Activated CD4-positive, alpha-beta T cell treated with anti-CD3 and anti-CD28 coated beads, Interleukin-2, amount 50 U/mL, for 4 hours (primary cell): ENCODE measurements at places on chromosomes 2 and 18.

DNA sequence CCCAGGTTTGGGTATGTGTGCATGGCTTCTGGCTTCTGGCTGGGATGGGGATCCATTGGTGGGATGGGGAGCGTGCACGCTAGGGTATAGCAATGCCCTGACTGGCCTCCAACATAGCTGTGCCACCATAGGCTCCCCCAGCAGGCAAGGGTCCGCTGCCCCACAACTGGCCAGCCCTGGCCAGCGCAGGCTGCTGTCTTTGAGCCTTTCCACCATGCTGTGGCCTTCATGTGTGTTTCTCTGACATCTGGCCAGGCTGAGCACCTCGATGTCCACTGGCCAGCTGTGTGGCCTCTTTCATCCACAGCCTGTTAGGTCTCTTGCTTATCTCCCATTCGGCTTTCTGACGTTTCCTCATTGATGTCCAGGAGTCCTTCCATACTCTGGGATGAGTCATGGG, 231.3 kb downstream of the NDUFA10 start:
- no peak for DNase-seq

GRCh38 chr2:233350708-233351107, 3.6 kb upstream of the DGKD start:
- DNase-seq: peak; percentile 31

DNA sequence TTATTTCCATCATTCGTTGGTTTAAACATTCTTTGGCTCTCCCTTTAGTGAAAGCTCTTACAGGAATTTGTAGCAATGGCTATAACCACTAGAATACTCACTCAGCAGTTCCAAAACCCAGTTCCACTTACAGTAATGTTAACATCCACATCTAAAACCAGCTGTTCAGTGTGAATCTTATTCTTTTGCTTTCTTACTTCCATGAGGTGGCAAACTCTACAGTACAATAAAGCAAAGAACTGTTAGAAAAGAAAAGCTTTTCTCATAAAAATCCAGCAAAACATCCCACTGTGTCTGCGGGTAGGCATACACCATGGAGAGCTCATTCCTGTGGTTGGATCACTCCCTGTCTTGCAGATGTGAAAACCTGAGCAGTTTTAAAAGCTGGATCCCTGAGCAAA, 147.1 kb downstream of the ARHGAP28 start:
- no peak for DNase-seq

DNA sequence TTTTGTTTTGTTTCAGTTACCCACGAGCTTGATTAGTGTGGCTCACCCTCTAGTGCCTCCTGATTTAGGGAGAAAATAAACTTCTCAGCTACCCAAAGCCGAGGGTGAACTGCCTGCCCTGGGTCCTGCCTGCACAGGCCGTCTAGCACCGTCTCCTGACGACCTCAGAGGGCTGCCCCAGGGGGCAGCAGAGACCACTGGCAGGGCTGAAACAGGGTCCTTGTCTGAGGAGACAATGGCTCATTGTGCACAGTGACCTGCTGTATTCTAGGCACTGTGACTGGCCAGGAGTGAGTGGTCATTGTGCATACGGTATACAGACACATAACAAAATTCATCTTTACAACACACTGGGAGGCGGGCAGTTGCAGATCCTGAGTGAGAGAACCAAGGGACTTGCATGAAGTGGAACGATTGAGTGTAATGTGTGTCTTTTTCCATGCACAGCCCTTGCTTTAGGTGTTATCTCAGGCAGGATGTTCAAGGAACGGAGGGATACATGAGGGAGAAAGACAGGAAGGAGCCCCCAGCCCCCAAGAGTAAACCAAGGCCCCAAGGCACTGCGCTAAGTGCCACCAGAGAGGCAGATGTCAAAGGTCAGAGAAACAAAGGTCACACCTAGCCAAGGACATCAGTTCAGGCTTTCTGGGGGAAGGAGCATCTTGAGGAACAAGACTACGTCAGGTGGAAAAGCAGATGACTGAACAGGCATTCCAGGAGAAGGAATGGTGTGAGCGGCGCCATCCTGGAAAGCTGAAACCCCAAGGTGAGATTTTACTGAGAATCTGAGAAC, 421.3 kb downstream of the LPIN1 start:
- DNase-seq: no peak

DNA sequence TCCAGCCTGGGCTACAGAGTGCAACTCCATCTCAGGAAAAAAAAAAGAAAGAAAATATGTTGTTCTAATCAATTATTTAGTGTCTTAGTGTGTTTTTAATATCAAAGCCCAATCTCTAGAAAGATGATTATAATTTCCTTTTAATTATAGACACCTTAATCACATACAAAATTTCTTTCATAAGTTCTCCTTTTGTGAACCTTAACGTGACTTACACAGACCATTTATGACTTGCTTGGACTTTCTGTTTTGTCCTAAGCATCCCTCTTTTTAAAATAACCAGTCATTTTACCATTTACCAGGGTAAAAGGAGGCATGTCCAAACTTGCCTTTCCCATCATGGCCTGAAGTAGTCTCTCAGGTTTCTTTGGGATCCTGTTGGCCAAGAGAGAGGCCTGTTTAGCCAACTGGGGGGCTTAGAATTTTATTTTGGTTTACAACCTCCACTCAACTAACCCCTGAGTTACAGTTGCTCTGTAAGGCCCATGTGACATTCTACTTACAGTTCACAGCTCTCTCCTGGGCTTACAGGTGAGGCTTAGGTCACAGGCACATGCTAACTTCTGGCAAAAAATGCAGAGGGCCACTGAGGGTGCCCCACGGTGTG, 23.9 kb upstream of the GPR155 start:
- DNase-seq: no peak
